ENCODE measurements at places on chromosomes 16 and 17.

DNA sequence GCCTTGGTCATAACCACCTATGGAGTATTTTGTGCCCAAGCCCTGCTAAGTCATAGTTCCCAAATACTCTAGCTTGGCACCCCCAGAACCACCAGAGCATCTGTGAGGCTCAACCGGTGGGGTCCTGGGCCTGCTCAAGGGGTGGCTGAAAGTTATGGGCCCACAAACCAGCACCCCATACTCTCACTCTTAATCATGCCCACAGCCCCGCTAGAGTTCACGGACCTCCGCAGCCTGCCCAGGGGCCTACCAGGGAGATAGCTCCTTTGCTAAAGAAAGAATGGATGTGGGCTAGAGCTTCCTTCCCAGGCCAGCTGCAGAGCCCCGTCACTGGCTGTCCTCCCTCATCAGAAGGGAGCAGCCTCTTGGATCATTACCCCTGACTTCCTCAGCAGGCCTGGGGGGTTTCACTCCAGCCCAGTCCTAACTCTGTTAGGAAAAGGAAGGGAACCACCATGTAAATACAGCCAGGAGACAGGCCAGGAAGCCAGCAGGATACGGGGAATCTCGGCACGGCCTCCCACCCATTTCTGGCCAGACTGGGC is 1.4 kb downstream of the GIT1 start:
- no peak for DNase-seq

GRCh38 chr16:56425439-56425832 is at the start of gene AMFR:
Gene AMFR (minus strand): TSS chr16:56425545. CDS start chr16:56425327, 218 bp downstream.
- DNase-seq: peak; percentile 36

- no peak for DNase-seq
These were observed 24.9 kb upstream of the RFFL start for GRCh38 chr17:35088356-35088880.

DNA sequence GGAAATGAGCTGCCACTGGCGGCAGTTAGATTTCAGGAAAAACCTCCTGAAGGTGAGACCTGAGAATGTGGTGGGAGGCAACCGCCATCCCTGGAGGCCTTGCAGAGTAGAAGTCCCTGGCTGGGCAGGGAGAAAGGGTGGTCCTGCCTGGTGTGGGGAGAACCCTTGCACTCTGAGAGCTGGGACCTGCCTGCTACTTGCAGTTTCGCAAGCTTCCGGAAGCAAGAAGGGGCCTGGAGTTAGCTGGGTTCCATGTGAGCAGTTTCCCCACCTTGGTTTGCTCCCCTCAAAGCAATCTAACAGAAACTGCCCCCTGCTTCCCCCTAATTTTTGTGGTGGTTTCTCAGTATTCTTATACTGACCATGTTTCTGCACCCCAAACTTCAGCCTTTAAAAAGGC is 6.5 kb downstream of the ZNF629 start:
- no peak for DNase-seq

DNA sequence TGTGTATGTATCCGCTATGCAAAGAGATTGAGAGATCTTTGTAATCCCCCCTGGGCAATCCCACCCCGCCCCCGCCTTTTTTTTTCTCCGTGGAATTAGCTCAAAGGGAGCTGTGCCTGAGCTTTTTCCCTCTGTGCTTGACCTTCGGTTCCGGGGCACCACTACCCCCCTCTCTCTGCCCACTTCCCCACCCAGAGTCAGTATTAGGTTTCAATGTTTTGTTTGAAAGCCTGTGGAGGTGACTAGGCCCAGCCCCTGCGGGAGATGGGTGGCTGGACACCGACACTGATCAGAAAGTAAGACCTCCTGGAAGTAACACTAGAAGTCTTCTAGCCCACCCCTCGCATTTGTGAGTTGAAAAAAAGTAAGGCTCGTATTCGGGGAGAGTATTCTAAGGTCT is 7.0 kb downstream of the CBLN1 start:
- DNase-seq: no peak

GRCh38 chr16:85652431-85653221 is 36.1 kb downstream of the GINS2 start:
- no peak for DNase-seq

DNA sequence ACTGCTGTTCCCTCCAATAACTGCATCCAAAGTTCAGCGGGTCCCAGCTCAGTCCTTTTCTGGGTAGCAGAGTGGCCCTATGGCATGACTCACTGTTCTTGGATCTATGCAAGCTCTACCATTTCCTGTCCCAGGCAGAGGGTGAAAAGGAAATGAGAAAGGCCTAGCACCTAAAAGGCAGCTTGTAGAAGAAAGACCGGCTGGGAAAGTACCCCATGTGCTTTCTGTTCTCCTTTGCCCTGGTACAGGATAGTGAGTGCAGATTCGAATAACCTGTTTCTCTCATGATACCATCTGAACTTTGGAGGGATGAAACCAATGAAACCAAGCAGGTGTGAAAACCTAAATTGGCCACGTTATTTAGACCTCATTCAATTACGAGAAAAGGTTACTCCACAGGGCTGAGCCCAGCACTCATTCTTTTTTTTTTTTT is 12.7 kb upstream of the HASPIN start:
- DNase-seq: no peak

- no peak for DNase-seq
These were observed 73.0 kb downstream of the BMERB1 start for GRCh38 chr16:15507301-15507958.

- no peak for DNase-seq
These were observed 2.5 kb downstream of the DEXI start for GRCh38 chr16:10939649-10940234.

DNA sequence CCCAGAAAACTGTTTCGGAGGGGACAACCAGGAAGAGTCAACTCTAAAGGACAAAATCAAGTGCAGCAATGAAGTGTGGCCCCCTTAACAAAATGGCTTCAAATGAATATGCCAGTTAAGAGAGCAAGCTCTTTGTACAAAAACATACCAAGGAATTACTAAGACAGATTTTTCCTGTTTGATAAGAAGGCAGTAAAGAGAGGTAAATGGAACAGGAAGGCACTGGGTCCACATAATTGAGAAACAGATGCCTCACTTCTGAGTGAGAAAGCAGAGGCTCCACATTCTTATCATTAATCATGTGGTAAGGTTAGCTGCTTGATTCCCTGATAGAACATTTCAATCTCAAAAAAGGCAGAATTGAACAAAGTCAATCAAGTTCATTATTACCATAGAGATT is 44.9 kb downstream of the MBTD1 start:
- no peak for DNase-seq

DNA sequence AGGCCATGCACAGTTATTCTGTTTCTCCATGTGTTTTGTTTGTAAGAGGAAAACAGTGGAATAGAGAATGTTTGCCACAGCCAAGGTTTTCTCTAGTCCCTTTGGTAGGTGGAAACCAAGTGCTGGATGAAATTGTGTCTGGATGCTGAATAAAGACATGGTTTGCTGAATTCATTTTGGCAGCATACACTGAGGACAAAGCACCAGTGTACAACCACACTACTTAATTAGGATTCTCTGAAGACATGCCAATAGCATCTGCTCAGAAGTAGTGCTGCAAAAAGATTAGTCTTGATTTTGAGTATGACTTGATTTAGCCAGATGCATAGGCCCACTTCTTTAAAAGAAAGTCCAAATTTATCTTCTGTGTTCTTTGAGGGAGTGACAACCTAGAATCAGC is 230.5 kb upstream of the CACNG5 start:
- DNase-seq: no peak

Data from AG04450 (cell line).